ENCODE measurements at places on chromosomes 11 and 22. TPM values are rescaled to one million over a fixed set of nuclear protein-coding genes. Genes with fewer than 3 reads are reported as not detected.

DNA sequence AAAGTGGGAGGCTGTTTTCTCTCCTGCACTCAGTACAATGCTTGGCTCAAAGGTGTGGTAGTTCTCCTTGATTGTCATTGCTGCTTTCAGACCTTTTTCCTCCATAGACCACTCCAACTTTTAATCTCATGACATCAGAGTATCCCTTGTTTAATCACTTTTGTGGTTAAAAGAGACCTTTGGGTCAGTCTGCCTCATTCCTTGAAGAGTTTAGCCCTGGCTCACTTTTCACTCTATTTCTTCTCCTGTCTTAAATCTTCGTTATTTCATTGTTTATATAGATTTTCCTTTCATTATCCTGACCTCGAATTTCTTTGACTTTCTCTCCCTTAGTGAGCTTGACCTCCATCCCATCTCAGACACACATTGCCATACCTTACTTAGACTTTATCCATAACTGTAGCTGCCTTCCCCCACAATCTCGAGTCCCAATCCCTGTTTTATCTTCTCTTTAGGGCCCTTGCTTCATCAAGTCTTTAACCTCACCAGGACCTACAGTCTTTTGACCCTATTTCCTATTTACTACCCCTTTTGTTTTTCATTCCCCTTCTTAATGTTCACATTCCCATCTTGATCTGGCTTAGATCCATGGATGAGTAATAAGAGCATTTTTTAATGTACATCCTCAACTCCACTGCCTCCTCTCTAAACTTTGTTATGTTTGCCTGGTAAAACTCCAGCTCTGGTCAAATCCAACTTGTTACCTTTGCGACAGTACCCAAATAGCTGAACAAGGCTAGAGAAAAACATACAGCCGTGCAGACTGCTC lies 9.5 kb downstream of the ATXN10 start:
- no peak for DNase-seq

Gene HTR3A
- not detected for total RNA-seq

GRCh38 chr22:19721330-19722177 lies 1.8 kb upstream of the GP1BB start:
- DNase-seq: no peak

GRCh38 chr22:47154621-47155081 lies 392.2 kb downstream of the TBC1D22A start:
- DNase-seq: no peak

DNA sequence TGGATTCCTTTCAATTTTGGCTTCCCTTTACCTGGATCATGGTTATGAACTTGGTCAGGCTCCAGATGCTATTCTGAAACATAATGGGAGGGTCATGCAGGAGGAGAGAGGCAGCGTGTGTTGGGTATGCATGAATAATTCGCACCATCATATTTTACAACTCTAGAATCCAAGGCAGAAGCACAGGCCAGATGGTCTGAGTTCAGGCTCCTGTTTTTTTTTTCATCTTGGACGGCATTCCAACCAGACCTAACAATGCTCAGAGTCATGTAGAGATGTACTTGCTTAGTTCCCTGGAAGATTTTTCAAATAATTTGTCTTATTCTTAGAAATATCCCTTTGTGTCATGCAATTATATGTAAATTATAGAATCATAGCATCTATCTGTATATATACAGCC lies 393.5 kb downstream of the JRKL start:
- DNase-seq: no peak

Gene SCUBE2
- not detected for total RNA-seq

DNA sequence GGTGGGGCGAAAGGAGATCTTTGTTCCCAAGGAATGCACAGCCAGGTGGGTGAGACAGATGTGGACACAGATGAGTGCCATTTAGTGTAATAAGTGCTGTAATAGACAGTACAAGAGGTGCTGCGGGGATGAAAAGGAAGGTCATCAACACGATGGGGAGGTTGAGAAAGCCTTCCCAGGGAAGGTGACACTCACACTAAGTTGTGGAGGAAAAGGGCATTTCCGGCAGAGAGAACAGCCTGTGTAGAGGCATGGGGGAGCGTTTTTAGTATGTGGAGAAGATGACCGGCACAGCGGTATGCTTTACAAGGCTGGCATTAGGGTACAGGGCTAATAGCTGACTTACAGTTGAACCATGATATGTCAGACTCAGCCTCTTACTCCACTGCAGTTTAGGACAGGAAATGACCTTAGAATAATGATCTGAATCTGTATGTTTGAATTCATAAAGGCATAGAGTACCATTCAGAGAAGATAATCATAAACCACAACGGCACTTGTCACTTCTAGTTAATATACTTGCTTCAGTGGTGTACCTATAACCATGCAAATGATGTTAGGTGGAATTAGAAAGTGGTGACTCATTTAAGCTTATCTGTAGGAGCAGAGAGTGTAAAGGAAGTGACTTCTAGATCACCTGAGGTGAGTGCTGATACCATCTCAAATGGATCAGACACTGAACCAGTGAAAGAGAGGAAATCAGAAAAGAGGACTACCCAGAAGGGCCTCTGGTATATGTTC lies 60.6 kb downstream of the FAM83F start:
- DNase-seq: no peak

GRCh38 chr11:78806214-78807004 lies 231.7 kb upstream of the NARS2 start:
- DNase-seq: no peak

Gene MGAT3
- 33.0 TPM for total RNA-seq

Gene XRRA1
- total RNA-seq: 20.1 TPM

Gene UQCC3
- 11.4 TPM for total RNA-seq

DNA sequence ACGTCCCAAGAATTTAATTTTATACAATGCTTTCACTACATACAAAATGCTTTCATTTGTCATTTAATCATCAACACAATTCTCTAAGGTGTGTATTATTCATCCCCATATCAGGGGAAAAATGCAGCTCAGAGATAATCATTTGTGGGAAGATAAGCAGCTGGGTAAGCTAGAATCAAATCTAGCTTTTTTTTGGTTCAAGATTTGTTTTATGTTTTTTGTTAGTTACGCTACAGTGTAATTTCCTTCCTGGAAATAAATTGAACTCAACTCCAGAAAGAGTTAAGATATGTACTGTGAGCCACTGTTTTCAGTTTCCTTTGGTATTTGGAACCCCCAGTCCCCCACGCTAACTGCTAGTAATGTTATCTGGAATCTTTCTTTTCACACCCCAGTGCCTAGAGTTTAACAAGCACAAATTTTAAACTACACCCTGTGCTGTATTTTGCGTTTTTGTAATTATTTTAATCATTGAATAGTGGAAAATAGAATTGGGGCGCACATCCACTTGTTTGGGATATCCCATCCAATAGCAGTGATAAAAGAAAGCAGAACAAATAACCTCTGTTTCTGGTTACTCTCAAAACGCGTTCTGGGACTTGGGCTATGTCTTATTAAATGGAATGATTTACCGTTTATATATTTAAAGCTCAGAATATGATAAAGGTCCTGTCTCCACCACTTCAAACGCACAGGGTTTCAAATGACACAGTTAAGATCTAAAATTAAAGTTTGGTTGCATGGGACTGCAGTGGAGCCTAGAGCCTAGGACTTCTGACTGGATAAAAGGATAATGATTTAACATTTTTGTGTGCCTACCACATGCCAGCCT lies 2.1 kb upstream of the HSPA8 start:
- no peak for DNase-seq

Gene ANO1
- 17.8 TPM for total RNA-seq

DNA sequence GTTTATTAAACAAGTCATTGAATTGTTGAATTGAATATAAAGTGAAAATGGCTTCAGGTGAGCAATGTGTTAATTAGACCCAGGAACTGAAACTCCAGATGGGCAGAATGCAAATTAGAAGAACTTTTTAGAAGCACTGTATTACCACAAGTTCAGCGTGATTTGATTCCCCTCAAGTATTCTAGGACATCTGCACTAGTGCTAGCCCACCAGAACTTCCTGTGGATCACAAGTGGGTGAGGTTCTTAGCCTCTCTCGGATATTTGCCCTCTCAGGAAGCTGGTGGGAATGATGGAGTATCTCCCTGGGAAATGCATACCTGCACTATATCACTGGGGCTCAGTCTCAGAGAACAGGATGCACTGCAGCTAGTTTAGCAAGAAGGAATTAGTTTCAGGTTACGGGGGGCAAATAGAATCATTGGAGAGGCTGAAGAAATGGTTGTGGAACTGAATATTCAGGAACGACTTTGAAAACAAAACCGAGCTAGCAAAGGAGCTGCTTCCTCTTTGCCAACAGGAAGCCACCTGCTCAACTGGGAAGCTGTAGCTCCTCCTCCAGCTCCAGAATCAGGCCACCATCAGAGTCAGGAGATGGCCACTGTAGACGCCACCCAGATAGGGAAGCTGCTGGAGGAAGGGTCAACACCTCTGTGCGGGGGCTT lies 74.3 kb downstream of the DHCR7 start:
- no peak for DNase-seq

- DNase-seq: no peak
Measured at GRCh38 chr11:11463405-11463804, 110.4 kb upstream of the CSNK2A3 start.

GRCh38 chr11:93494357-93494756 lies 48.8 kb downstream of the SMCO4 start:
- no peak for DNase-seq

Gene BEST1
- 1.1 TPM for total RNA-seq

Gene DPAGT1
- 46.7 TPM for total RNA-seq

GRCh38 chr11:62593434-62594044 lies 2.2 kb upstream of the TUT1 start:
- DNase-seq: peak; percentile 80

Data from Calu3 (cell line).